ENCODE measurements at places on chromosomes 2 and 18. TPM values are rescaled to one million over a fixed set of nuclear protein-coding genes. Genes with fewer than 3 reads are reported as not detected.

Gene ABHD1
- not detected for total RNA-seq

Gene POTEJ
- total RNA-seq, result not detected

Gene RAPGEF4
- 0.18 TPM for total RNA-seq

Gene RBM45
- 10.1 TPM for total RNA-seq

Gene RASGRP3
- total RNA-seq, result 4.8 TPM

Gene LHCGR
- not detected for total RNA-seq

Gene POTEI
- not detected for total RNA-seq

Gene OXER1
- not detected for total RNA-seq

Gene APLF
- total RNA-seq, result 3.0 TPM

Gene STPG4
- 1.2 TPM for total RNA-seq

Gene B3GNT2
- total RNA-seq, result 9.2 TPM

Gene KATNAL2
- 1.4 TPM for total RNA-seq

Gene IL1RL1
- total RNA-seq, result 2.5 TPM

Gene FAM124B
- not detected for total RNA-seq

Gene GKN1
- total RNA-seq, result not detected

Gene ELMOD3
- total RNA-seq, result 27.4 TPM

Gene EPB41L3
- not detected for total RNA-seq

Gene RABL2A
- total RNA-seq, result 3.7 TPM

Gene SLC14A1
- total RNA-seq, result 0.89 TPM

Gene SGPP2
- total RNA-seq, result not detected
